ENCODE measurements at places on chromosomes 16 and 17.

GRCh38 chr17:73291260-73291801 is 20.5 kb downstream of the CDC42EP4 start:
- DNase-seq: peak; percentile 77

GRCh38 chr17:10127819-10128425 is 70.5 kb downstream of the GAS7 start:
- peak; percentile 28 for DNase-seq

DNA sequence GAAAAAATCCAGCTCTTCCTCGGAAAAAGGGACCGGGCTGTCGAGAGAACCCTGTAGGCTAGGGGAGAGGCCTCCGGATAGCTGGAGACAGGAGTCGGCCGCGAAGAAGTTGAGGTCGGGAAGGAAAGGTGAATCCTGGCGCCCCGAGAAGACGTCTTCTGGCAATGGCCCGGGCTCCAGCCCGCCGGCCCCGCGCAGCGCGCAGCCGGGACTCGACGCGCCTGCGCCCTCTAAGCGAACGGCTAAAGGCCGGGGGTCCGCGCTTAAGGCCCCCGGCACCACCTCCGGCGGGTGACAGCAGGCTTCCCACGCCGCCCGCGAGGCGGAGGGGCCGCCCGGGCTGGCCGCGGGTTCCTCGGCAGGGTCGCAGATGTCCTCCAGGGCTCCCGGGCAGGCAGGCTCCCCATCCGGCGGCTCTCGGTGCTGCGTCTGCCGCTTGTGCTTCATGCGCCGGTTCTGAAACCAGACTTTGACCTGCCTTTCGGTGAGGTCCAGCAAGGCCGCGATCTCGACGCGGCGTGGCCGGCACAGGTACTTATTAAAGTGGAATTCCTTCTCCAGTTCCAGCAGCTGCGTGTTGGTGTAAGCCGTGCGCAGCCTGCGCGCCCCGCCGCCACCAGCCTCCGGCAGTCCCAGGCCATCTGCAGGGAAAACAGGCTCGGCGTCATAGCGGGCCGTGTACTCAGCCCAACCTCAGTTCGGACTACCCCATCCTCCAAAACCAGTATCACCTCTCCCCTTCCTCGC is 1.6 kb downstream of the HOXB2 start:
- DNase-seq: no peak

GRCh38 chr17:1134634-1135324 is 45.0 kb downstream of the ABR start:
- no peak for DNase-seq

Data from thoracic aorta (tissue), 2 donors.